ENCODE measurements at places on chromosomes 5 and 9.

- DNase-seq: no peak
Observed at GRCh38 chr5:72453246-72453775, 53.9 kb downstream of the ZNF366 start.

- no peak for DNase-seq
Observed at GRCh38 chr5:33737697-33738096, 154.1 kb downstream of the ADAMTS12 start.

GRCh38 chr5:115384587-115385375 lies 88.3 kb upstream of the CCDC112 start:
- no peak for DNase-seq

DNA sequence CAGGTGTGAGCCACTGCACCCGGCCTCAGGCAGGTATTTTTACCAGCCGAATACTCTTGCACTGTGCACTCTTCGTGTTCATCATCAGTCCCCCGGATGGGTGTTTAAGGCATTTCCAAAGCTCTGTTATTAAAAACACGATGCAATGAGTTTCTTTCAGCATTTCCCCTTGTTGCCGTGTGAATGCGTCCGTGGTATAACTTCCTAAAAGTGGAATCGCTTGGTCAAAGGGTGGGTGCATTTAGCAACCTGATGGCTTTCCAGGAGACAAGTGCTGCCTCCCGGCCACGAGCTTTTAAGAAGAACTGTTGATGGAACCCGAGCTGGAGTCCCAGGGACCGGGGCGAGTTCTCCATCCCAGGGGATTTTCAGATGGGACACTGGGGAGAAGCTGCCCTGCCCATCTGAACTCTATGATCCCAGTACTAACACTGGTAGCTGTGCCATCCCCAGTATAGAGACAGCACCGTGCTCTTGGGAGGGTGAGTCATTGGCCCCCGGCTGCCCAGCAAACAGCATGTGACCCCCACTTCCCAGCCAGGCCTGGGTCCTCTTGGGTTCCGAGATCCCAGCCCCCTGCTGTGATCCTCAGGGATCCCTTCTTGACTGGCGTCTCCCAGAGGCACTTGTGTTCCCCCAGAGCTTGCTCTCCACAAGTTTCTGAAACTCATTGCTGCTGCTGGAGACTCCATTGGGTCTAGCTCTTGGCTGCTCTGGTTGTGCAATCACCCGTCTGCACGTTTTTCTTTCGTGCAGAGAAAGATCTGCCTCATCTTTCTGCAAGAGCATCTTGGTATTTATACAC lies 169.5 kb upstream of the IER5L start:
- DNase-seq: no peak

GRCh38 chr5:123881759-123882244 lies 369.8 kb downstream of the CSNK1G3 start:
- no peak for DNase-seq

GRCh38 chr9:106771608-106772007 lies 91.4 kb upstream of the ZNF462 start:
- no peak for DNase-seq

- no peak for DNase-seq
Observed at GRCh38 chr5:74334762-74335384, 305.7 kb downstream of the ENC1 start.

DNA sequence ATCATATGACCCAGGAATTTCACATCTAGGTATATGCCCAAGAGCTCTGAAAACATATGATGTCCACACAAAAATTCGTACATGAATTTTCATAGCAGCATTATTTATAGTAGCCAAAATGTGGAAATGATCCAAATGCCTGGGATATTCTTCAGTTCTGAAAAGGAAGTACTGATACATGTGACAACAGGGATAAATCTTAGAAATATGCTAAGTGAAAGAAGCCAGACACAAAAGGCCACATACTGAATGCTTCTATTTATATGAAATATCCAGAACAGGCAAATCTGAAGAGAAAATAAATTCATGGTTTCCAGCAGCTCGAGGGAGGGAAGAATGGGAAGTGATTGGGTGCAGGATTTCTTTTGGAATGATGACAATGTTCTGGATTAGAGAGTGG lies 16.8 kb upstream of the ZBTB43 start:
- no peak for DNase-seq

DNA sequence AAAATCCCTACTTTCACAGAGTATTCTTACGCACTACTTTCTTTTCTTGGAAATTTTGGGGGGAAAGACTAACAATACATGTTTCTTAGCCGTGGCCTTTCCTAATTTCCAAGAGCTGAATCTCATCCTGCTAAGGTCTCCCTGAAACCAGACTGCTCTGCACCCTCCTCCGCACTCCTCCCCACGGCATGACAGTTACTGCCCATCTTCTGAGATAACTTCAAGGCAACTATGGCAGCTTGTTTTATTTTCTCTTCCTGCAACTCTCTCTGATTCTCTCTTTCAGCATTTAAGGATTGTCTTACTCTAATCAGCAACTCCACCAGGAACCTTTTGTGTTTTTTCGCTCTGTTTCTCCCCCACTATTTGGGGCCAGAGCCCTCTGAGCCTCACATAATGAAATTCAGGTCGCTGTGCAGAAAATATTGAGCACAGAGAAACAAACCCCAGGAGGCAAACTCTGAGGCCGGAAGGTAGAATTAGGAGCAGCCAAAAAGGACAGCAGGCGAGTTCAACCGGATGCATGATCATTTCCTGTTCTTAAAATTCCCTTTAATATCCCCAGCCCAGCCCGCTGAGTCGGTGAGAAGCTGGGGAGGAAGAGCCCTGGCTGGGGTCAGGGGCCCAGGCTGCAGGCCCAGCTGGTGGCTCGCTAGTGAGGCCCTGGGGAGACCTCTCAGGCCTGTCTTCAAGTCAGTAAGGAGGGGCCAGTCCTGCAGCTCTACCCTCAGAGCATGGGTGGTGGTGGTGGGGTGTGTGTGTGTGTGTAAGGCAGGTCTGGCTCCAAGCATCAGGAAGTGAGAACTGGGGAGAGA lies 213.6 kb upstream of the S1PR3 start:
- no peak for DNase-seq

- no peak for DNase-seq
Observed at GRCh38 chr5:89827359-89827758, 582.2 kb downstream of the CETN3 start.

DNA sequence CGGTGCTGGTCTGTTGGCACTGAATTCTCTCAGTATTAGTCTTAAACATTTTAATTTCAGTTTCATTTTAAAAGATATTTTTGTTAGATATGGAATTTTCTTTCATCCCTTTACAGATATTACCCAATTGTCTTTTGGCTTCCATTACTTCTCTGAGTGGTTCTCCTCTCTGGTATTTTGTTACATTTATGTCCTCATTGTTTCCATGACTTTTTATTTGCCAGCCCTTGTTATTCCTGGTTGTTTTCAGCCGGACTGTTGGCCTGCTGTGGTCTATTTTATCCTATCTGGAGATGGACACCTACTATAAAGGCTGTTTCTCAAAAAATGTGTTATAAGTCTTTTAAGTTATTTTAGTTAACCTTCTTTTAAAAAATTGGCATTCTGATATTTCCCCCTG lies 117.2 kb downstream of the ARHGEF28 start:
- no peak for DNase-seq

GRCh38 chr9:127629468-127630081 lies 17.5 kb downstream of the STXBP1 start:
- no peak for DNase-seq

DNA sequence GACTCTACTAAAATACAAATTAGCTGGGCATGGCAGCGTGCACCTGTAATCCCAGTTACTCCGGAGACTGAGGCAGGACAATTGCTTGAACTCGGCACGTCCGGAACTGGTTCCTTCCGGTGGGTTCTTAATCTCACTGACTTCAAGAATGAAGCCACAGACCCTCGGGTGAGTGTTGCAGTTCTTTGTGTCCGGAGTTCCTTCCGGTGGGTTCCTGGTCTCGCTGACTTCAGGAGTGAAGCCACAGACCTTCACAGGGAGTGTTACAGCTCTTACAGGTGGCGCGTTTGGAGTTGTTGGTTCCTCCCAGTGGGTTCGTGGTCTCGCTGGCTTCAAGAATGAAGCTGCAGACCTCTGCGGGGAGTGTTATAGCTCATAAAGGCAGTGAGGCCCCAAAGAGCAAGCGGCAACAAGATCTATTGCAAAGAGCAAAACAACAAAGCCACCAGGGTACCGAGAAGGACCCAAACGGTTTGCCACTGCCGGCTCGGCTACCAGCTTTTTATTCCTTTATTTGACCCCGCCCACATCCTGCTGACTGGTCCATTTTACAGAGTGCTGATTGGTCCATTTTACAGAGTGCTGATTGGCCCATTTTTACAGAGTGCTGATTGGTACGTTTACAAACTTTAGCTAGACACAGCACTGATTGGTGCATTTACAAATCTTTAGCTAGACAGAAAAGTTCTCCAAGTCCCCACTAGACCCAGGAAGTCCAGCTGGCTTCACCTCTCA lies 28.6 kb upstream of the SLC6A19 start:
- DNase-seq: no peak

- no peak for DNase-seq
Observed at GRCh38 chr5:150339841-150340240, 17.7 kb upstream of the TCOF1 start.

DNA sequence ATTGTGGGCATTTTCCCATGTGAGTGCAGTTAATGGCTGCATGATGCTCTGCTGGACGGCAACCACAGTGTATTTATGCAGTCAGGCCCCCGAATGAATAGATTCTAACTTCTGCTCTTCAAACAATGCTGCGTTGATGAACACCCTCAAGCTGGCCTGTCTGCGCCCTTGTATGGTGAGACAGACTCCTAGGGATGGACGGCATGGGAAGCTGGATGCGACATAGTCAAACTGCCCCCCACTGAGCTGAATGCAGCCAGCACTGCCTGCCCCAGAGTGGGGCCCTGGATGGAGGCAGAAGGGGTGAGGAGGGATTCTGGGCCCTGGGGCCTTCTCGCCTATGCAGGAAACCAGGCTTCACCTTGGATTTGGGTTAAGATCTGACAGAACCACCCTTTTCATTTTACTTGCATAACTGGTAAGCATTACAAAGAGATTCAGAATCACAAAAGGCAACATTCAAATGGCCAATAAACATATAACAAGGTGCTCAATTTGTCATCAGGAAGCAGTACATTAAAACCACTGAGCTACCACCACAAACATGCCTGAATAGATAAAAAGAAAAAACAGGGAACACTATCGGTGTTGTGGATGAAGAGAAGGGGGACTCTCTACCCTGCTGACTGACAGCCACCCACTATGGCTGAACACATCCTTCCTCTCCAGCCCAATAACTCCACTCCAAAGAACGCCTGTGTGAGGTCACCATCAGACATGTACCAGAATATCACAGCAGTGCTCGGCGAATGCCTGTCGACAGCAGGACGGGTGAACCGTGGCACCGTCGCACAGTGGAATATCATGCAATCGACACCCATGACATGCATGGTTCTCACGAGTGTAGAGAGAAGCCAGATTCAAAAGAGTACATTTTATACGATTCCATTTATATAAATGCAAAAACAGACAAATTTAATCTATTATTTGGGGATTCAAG lies 79.1 kb downstream of the RAPGEF1 start:
- peak; percentile 77 for DNase-seq

DNA sequence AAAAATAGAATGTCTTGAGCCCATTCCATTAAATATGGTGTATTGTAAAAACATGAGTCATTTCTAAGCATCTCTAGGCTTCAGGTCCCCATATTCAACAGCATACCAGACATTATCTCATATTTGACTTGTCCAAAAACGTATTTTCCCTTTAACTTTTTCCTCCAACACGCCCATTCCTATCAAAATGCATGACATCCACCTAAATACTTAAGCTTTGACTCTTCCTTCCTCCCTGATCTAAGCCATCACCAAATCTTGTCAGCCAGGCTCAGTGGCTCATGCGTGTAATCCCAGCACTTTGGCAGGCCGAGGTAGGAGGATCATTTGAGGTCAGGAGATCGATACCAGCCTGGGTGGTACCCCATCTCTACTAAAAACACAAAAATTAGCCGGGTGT lies 23.9 kb downstream of the VCP start:
- DNase-seq: no peak

- DNase-seq: no peak
Observed at GRCh38 chr5:89377767-89378455, 494.9 kb upstream of the MEF2C start.

GRCh38 chr9:5418481-5418880 lies 19.2 kb downstream of the PLGRKT start:
- DNase-seq: no peak

- no peak for DNase-seq
Observed at GRCh38 chr9:125744616-125745015, 2.6 kb upstream of the PBX3 start.

- DNase-seq: no peak
Observed at GRCh38 chr9:752681-753200, 88.8 kb upstream of the DMRT1 start.

GRCh38 chr9:107557236-107557990 lies 67.8 kb upstream of the KLF4 start:
- DNase-seq: no peak

- DNase-seq: peak; percentile 8
Observed at GRCh38 chr5:18314192-18314778, 680.0 kb downstream of the TAF11L14 start.

- no peak for DNase-seq
Observed at GRCh38 chr9:20697021-20697719, 13.1 kb downstream of the FOCAD start.

DNA sequence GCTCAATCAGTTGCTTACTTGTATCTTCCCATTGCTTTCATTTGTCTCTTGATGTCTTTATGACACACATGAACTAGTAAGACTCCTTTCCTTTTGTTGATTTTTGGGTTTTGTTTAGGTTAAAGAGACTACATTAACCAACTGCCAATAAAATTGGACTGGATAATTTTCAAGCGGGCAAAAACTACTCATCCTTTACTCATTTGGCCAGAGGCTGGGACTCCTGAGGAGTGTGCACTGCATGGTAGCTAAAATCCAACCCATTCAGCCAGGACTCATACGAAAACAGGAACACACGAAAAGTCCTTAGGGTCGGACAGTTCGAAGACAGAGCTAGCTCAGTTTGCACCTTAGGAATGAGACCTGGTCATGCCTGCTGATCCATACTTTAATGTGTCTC lies 6.0 kb downstream of the SLC46A2 start:
- no peak for DNase-seq

DNA sequence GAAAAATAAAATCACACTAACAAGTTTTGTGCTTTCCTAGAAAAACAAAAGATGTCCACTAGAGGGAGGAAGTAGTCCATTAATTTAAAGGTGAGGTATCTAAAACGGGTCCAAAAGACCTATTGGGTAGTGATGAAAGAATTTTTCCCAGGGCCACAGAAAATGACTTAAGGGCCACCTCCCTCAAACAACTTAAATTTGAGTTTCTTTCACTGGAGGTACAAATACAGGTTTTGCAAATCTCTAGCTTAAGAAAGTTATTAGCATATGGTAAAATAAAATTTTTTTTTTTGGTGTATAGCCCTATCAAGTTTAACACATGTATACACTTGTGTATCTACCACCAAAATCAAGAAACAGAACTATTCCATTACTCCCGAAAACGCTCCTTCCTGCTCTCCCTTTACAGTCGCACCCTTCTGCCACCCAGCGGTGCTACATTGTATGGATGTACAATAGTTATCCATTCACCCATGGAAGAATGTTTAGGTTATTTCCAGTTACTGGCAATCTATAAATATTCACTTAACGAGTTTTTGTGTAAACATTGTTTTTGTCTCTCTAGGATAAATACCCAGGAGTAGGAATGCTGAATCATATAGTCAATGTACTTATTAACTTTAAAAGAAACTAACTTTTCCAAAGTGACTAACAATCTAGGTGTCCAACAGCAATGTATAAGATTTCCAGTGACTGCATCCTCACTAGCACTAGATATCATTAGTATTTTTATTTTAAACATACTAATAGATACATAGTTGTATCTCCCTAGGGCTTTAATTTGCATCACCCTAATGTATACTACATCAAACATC lies 21.9 kb downstream of the DEPDC1B start:
- no peak for DNase-seq

GRCh38 chr5:7391814-7392692 lies 3.9 kb upstream of the ADCY2 start:
- no peak for DNase-seq

- no peak for DNase-seq
Observed at GRCh38 chr9:93315118-93315517, 131.2 kb downstream of the WNK2 start.
